Epithelial cell of esophagus (primary cell): ENCODE measurements at places on chromosomes 4 and X.

DNA sequence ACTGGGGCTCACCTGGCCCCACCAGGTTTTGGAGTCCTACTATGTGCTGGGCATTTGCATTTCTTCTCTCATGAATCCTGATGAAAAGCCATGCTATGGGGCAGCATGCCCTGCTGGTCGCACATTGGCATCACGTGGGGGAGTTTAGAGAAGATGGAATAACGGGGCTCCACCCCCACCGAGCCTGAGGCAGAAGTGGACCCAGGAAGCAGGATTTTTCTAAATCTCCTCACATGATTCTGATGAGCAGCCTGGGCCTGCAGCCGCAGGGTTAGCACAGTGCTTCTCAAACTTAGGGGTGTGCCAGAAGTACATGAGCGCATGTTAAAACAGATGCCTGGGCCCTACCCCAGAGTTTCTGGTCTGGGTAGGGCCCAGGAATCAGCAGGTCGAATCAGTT is 4.6 kb upstream of the SORCS2 start:
- no peak for DNase-seq

GRCh38 chr4:47668810-47669408 is 169.0 kb downstream of the CORIN start:
- DNase-seq = peak; percentile 64

GRCh38 chr4:43369036-43369594 is 476.6 kb downstream of the GRXCR1 start:
- peak; percentile 8 for DNase-seq

- no peak for DNase-seq
These were observed 498.1 kb upstream of the FSTL5 start for GRCh38 chr4:162661913-162662312.

- DNase-seq = no peak
These were observed 71.5 kb downstream of the IRF2 start for GRCh38 chr4:184402740-184403383.

GRCh38 chr4:27484216-27484615 is 623.6 kb downstream of the STIM2 start:
- no peak for DNase-seq

DNA sequence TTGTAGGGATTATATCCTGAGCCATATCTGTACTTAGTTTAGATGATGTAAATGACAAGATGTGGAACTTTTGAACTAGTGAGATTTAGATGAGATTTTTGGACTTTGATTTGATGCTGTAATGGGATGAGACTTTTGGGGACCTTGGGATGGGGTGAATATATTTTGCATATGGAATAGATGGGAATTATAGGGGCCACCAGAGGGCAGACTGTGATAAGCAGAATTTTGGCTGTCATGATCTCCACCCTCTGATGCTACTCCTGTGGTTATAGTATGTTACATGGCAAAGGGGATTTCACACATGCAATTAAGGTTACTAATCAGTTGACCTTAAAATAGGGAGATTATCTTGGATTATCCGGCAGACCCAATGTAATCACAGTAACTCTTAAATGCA is 214.0 kb upstream of the NHS start:
- DNase-seq = peak; percentile 5

- peak; percentile 68 for DNase-seq
These were observed 1583.1 kb upstream of the PCDH10 start for GRCh38 chr4:131566026-131566425.

DNA sequence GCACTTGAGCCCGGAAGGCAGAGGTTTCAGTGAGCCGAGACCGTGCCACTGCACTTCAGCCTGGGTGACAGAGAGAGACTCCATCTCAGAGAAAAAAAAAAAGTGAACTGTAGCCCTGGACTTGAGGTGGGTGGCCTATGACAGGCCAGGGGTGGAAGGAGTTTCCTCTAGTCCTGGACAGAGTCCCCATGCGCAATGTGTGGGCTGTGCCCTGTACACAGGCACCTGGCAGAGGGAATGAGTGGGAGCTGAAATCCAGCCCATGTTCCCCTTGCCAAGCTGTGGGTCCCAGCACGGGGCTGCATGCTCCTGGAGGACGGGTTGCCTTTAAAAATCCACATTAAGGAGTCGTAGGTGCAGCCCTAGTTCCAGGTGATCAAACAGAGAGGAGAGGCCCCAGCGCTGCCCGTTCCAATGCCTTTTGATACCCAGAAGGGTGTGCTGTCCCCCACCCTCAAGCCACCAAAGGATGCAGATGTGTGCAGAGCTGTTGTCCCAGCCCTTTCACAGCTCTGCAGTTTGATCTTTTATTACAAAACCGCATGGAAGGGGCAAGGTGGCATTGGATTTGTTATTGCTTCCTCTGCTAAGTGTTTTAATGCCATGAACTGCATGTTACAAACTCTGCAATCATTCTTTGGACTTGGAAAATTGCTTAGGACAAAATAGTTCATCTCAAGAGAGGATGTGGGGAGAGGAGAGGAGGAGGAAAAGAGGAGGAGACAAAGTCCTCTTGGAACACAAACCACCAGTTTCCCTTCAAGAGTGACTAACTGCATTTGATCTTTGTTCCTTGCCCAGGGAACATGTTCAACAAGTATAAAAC is 38.0 kb upstream of the PDK3 start:
- DNase-seq = no peak

DNA sequence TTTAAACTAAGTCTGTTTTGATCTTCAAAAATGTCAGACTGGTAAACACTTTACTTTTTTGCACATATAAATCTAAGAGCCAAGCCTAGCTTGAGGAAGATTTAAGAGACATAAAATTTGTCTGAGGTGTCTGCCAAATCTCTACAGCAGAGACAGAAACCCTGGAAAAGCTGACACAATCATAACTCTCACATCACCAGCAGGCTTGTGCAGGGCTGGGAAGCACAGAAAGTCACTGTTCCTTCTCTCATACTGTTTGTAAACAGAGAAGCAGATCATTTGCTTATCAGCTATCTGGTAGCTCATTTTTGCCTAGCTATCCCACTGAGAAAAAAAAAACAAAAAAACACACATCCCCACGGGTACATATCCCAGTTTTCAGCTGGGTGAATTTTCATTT is 7.0 kb downstream of the ENOX2 start:
- DNase-seq = no peak

GRCh38 chr4:38857354-38858096 is 908 bp upstream of the TLR6 start:
- DNase-seq = peak; percentile 94

DNA sequence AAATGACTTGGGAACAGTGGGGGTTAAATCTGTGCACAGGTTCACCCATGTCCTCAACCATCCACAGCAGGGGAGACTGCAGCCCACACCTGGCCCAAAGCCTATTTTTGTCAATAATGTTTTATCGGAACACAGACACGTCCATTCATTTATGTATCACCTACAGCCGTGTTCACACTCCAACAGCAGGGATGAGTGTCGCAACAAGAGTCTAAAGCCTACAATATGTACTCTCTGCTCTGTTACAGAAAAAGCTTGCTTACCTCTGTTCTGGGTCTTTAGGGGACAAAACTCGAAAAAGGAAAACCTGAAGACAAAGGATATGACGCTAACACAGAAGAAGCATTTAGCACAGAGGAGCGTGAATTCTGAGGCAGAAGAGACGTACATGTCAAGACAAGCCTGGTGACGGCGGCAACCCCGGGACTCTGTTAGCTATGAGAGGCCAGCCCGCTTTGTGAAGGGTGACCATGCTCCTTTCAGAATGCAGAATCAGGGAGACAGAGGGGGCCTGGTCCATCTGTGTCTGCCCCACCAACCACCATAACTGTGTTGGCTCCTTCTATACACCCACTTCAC is 45.5 kb downstream of the AFAP1 start:
- DNase-seq = peak; percentile 89

DNA sequence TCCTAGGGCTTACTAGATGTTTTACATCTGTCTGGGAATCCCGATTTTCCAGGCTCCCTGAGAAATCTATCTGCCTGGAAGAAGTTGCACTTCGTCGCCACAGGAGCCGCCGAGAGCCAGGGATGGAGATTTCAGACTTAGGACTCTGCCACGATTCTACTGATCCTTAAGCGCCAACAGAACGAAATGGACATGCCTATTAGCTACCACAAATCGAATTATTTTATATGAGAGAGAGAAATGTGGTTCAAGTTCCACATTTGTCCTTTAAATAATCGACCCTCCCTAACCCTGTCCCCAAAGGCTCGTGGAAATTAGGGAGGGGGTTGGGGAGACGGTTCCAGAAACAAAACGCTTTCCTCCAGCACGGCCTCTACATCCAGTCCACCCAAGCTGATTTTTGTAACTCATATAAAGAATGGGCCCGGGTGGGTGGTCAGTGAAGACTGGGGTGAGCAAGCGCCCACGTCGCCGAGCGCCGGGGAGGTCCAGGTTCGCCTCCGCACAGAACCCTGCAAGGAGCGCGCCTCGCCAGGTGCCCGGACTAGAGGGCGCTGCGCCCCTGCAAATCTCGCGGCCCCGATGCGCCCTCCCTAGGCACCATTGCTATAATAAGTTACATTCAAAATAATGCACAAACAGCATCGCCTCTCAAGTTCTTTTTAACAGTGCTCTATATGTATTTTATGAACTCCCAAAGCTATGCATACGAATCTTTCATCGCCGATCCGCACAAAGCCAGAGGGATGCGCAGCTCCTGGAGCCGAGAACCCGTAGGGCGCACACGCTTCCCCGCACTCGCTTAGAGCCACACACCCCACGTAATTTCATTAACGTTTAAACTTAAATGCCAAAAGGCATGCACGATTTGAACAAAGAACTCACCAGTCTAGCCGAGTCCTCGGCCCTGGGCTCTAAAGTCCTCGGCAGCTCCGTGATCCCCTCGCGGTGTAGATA is 2.1 kb upstream of the FAT1 start:
- DNase-seq = peak; percentile 92

DNA sequence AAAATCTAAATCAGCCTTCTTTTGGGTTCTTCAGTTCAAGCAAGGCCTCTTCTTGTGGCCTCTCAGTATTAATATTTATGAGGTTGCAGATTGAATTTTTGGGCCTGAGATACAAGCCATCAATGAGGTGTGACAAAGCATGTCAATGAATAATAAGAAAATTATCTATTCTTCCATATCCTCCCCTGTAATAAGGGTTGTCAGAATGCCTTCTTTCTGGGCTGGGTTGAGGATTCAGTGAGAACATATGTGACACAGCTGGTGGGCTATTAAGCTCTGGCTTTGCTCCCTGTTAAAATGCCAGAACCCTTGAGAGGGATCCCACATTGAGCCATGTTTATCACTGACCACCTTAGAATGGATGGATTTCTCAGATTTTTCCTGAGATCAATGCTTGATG is 187.2 kb downstream of the AR start:
- no peak for DNase-seq
